ENCODE measurements at places on chromosomes 3 and 15.

DNA sequence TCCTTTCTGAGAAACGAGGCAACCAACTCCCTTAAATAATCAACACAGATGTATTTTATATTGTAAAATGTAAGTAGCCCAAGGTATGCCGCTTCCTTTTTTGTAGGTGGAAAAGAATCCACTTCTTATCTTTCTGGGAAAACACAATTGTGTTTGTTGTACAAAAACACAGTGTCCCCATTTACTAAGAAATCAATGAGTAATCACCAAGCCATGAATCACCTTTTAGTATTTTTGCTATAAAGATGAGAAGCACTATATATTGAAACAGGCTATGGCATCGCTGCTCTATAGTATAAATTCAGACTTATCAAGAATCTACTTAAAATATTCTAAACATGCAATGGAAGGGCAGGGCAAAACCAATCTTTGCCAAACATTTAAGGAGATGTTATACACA, 104.0 kb downstream of the TNIK start:
- no peak for DNase-seq

GRCh38 chr3:150372320-150372719, 35.8 kb upstream of the TSC22D2 start:
- DNase-seq: no peak

DNA sequence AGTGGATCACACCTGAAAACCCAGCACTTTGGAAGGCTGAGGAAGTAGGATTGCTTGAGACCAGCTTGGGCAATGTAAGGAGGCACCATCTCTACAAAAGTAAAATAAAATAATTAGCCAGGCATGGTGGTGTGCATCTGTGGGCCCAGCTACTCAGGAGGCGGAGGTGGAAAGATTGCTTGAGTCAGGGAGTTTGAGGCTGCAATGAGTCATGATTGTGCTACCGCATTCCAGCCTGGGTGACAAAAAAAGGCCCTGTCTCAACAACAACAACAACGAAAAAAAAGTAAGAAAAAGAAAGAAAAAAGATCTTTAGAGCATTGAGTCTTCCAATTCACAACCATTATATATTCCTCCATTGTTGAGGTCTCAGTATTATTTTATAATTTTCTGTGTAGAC, 192.4 kb upstream of the DPH6 start:
- DNase-seq: no peak

DNA sequence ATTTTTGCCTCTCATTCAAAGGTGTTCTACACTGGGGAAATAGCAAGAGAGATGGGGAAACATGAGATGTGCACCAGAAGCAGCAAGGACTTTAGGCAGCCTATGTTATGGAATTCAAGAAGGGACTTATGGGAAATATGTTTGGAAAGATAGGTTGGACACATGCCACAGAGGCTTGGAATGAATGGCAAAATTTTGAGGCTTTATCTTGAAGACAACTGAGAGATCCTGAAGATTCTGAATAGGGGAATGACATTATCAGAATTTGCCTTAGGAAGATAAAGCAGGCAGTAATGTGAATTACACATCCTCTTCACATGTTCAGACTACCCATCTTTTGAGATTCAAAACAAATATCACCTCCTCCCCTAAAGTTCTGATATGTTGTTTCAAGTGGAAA, 10.0 kb upstream of the MECOM start:
- no peak for DNase-seq

DNA sequence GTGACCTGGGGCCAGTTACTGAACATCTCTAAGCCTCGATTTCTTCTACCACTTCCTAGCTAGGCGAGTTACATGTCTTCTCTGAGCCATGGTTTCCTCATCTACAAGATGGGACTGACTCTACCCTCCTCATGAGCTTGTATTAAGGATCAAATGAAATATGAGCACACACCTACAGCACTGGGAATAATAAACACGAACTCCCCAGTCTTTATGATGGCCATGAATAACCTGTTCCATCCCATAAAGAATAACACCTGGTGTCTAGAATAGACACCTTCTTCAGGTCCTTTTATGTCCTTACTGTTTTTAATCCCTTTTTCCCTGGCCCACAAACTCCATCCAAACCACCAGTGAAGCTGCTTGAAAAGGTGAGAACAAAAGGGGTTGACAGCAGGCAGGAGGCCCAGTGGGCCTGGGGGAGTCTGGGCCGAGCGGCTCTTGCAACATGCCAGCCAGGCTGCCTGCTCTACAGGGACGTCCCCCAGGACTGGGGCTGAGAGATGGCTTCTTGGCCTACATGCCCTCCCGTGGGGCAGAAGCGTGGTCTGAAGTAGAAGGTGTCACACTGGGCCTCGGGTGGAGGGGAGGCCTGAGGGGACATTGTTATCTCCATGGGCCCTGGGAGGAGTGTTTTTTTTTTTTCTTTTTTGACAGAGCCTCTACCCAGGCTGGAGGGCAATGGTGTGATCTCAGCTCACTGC, 178.2 kb downstream of the RAB11A start:
- DNase-seq: no peak

DNA sequence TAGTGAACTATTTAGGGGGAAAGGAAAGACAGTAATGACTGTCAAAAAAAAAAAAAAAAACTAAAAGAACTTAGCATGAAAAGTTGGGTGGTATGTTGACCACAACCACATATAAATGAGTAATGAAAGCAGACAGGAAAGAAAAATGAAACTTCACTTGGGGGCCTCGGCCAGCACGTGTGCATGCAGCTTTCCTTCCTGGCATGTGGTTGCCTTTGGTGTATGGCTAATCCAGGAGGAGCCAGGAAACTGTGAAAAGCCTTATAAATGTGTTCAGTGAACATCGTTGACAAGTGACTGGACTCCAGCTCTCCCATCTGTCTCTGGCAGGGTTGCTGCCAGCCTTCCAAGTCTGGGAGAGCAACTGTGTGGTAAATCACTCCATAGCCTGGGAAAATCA, 195.1 kb downstream of the DTWD1 start:
- no peak for DNase-seq

DNA sequence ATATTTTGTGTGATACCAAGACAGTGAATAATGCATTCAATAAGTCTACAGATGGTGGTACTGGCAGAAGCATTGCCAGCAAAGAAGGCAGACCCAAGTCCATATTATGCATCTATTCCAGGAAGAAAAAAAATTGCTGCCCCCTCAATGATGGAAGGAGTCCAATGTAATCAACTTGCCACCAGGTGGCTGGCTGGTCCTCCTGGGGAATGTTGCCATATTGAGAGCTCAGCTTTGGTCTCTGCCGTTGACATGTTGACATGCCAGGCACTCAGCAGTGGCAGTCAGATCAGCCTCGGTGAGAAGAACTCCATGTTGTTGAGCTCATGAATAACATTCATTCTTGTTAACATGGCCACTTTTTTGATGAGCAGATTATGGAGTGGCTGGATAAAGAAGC, 298.5 kb downstream of the IGSF11 start:
- no peak for DNase-seq

DNA sequence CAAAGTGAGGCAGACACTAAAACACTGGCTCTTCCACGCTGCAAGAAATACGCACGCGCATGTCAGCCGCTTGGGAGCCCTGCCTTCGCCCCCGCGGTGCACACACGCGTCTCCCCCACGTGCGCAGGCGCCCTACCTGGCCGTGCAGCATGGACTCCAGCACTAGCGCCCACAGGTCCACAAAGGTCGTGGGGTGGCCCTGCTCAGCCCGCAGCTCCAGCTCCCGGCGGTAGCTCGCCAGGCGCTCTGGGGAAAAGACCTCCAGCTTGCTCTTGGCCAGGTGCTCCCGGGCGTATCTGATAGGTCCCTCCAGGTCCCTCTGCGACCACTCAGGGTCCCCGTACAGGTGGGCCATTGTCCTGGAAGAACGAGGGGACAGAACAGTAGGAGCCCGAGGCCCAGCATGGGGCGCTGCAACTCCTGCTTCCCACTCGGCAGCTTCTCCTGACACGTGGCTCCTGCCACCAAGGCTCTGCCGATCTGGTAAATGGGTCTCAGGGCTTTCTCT, 14.9 kb downstream of the PLA2G4D start:
- no peak for DNase-seq

GRCh38 chr15:80811781-80812315, 32.7 kb downstream of the CEMIP start:
- DNase-seq: no peak

- DNase-seq: no peak
Measured at GRCh38 chr3:1380926-1381646, 288.3 kb downstream of the CNTN6 start.

GRCh38 chr3:61387817-61388216, 136.6 kb upstream of the FHIT start:
- DNase-seq: no peak

DNA sequence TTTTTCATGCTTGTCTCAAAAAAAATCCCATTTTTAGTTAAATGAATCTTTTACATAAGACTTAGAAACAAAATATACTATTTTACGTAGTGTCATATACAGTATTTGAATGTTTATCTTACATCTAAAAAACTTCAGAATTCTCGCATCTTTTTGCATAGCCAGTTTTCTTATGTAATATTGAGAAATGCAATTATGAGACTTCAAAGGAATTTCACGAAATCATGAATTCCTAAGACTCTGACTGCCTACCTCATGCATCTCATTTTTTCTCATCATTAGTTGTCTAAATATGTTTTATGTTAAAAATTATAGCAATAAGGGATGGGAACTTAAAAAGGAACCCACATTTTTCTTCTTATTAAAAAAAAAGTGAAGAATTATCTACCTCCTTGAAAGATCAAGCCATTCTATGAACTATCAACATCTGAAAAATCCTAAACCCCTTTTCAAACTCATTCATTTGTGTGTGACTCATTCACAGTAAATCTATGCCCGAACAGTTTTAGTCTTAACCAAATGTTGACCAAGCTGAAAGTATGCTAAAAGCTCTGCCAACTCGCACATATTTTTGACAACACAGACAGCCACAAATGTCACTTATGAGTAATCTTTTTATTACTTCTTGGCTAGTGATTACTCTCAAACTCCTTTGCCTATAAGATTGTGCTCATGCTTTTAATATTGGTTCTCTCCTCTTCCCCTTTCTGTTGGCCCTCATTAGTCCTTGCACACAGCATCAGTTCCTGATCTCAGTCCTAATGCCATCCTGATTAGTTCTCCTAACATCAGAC, 115.9 kb downstream of the DCLK3 start:
- DNase-seq: no peak

- no peak for DNase-seq
Measured at GRCh38 chr15:66128116-66128680, 125.4 kb downstream of the MEGF11 start.

DNA sequence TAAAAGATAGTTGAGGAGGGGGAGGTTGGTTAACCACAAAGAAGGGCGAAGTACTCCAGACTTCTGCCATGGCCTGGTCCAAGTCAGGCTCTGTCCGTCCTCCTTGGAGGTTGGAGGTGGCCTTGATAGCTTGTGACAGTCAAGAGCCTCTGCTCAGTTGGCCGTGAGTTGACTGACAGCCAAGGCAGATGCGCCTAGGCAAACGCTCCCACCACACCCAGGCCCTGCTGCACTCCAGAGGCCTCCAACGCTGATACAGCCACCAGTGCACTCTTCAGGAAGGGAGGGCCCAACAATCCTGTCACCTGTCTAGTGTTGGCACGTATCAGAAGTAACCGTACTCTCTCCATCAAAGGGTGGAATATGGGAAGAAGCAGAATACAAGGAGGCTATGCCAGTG, 9.3 kb downstream of the RBPMS2 start:
- DNase-seq: no peak

DNA sequence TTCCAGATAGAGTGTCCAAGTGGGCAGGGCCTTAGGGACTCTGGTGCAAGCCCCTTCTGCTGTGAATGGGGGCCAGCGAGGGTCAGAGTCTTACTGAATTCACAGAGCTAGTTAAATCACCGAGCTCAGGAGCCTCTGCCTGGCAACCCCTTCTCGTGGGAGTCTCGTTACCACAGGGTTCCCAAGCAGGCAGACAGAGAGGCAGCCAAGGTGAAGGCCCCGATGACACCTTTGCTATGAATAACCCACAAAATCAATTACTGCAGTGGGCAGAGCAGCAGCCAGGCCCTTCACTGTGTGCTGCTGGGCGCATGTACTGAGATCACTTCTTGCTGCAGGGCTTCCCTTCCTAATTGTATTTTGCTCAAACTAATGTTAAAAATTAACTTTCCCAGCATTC, 56.9 kb downstream of the SPSB4 start:
- no peak for DNase-seq
